Activated CD4-positive, alpha-beta T cell treated with anti-CD3 and anti-CD28 coated beads, Interleukin-2, Interleukin-6, amounts not matched to agents 100 ng/mL and 50 ng/mL, durations not matched to agents 16 hours and 8 hours (primary cell): ENCODE measurements at places on chromosomes 5 and 9.

DNA sequence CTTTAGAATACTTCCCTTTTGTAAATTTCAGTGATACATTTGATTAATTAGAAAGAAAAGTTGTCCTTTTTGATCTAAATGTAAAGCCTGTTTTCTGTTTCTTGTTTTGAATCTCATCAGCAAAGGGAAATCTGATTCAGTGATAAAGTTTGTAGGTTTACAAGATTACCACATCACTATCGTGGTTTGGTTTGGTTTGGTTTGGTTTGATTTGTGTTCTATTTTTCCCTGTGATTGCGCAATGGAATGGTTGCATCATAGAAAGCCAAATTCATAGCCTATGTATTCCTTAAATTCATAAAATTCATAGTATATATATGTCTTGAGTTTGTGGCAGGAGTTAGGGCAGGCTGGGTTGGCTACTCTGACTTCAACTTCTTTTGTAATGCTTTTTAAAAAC lies 15.2 kb downstream of the SRFBP1 start:
- DNase-seq: peak; percentile 46

DNA sequence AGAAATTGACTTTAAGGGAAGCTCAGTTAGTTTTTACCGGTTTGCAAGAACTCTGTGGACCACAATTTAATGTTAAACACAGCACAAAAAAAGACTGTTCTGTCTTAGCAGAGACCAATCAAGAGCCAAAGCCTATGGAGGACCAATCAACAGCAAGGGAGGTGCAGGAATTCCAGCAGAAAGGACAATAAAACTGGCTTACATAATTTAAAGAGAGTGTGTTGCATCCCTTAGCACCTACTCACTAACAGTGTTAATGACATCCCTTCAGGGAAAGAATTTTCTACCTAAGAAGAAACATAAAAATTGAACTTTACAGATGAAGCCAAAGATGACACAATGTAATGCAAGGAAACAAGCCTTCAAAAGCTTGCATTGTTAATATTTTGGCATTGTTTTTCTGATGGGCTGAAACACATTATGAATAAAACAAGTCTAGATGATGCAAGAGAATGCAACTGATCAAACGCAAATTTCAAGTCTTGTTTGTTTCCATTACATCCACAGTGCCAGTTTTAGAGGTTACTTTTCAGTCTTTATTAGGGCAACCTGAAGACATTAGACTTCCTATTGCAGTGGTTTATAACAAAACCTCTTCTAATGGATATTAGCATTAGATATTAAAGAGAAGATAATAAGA lies 111.3 kb upstream of the FST start:
- no peak for DNase-seq

GRCh38 chr5:163439092-163439425 lies 1.7 kb downstream of the CCNG1 start:
- DNase-seq: peak; percentile 39

- no peak for DNase-seq
Observed at GRCh38 chr5:11946317-11946716, 42.1 kb upstream of the CTNND2 start.

DNA sequence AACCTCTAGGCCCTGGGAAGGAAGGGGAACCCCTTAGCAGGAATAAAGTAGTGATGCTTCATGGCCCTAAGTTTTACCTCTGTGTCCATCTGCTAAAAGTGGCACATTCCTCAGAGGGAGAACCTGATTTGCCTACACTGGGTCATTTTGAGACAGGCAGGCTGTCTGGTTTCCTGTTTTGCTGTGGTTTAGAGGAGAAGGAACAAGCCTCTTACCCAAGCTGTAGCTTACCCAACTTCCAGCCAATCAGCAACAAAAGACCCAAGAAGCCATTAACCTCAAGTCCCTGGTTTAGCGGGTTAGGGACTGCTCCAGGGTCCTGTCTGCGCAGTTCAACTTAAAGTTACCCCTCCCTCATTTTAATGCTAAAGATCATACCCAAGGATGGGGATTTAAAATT lies 411.0 kb downstream of the MAT2B start:
- peak; percentile 4 for DNase-seq
